Jurkat, Clone E6-1 (cell line): ENCODE measurements at places on chromosomes 7 and 10.

DNA sequence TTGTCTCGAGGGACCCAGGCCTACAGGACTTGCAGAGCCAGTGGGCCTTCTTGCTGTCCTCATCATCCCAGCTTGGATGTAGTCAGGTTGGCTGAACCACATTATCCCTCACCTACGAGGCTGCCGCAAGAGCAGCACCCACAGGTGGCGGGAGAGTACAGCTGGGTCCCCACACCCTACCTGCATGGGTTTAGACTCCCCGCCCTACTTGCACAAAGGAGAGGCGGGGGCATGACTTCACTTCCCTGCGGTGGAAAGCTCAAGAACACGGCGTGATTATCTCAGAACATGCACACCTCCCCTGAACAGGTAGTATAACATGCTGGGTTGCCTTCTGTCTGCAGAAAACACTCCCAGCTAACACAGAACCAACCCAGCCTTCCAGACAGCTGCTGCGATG, 57.5 kb downstream of the CTBP2 start:
- no peak for DNase-seq

DNA sequence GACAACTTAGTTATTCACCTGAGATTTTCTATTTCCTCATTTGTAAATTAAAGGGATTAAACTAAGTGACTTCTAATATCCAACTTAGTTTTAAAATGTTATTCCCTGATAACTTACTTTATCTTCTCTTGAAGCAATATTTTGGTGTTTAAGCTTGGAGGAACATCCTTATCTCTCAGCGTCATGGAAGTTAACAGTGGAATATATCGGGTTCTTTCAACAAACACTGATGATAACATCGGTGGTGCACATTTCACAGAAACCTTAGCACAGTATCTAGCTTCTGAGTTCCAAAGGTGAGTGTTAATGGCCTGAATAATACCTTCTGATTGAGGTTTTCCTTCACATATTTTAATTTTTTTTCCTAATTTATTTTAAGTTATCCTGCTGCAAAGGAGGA, 14.1 kb downstream of the HSPA14 start:
- no peak for DNase-seq

- DNase-seq: no peak
Measured at GRCh38 chr7:92415225-92415624, 32.1 kb upstream of the GATAD1 start.

- DNase-seq: no peak
Measured at GRCh38 chr7:1446620-1447032, 12.6 kb downstream of the MICALL2 start.

- DNase-seq: no peak
Measured at GRCh38 chr7:94701555-94701973, 45.6 kb upstream of the SGCE start.

GRCh38 chr10:30662814-30663213, 33.3 kb upstream of the LYZL2 start:
- no peak for DNase-seq

DNA sequence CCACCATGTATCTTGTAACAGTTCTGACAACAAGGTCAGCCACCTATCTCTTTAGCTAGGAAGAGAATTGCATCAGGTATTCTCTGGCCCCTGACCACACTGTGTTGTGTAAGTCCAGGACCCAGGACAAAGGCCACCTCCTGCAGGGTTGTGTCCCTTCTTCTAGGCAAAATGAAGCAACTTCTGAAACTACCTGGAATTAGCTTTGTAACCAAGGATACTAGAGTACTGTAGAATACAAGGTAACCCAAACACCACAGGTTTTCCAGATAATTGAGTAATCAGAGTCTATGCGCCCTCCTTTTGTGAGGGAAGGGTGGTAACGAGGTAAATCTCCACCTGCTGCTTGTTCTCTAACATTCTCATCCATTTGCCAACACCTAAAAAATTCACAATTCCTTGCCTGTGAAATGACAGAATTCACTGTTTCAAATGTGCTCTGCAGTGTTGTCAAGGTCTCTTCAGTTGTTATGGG, 51.7 kb downstream of the SGMS1 start:
- DNase-seq: no peak

DNA sequence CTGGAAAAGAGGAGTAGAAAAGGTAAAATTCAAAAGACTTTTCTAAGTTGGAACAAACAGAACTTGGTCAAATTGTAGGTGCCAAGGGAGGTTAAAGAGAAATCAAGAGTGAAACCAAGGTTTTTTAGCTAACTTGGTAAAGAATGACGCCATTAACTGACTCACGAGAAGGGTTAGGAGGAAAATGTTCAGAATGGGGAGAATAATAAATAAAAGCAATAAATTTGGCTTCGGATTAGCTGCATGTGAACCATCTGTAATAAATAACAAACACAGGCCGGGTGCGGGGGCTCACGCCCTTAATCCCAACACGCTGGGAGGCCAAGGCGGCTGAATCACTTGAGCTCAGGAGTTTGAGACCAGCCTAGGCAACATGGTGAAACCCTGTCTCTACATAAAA, 71.9 kb upstream of the SRRM3 start:
- no peak for DNase-seq

DNA sequence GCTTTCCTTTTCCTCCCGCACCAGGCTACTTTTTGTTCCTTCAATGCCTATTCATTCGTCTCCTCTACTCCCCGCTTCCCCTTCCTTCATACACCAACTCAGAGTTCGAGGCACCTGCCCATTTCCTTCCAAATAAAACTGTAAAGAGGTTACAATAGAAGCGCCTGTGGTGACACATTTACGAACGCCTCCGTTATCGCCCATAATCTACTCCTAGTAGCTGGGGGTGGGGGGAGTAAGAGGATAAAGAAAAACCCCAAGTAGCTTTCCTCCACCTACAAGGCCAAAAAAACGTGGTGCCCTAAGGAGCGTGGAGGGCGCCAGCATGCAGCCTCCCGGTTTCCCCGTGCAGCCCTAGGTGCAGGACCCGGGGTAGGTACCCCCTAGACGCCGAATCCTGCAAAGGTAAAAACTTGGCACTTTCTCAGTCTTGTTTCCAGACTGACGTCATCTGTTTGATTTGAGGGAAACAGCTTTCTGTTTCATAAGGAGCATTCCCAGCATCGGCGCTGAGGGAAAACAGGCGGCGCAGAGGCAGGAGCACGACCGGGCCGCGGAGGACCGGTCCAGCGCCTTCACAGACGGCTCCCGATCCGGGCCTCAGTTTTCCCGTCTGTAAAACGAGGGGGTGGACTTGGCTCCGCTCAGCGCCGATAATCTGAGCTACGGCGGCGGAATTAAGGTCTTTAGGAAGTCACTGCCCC, 922 bp downstream of the PPA1 start:
- DNase-seq: peak; percentile 57

- no peak for DNase-seq
Measured at GRCh38 chr7:158313931-158314330, 273.7 kb downstream of the PTPRN2 start.

- DNase-seq: no peak
Measured at GRCh38 chr10:16941870-16942269, 124.6 kb upstream of the RSU1 start.

GRCh38 chr7:117780832-117781231, 92.4 kb downstream of the CTTNBP2 start:
- no peak for DNase-seq

DNA sequence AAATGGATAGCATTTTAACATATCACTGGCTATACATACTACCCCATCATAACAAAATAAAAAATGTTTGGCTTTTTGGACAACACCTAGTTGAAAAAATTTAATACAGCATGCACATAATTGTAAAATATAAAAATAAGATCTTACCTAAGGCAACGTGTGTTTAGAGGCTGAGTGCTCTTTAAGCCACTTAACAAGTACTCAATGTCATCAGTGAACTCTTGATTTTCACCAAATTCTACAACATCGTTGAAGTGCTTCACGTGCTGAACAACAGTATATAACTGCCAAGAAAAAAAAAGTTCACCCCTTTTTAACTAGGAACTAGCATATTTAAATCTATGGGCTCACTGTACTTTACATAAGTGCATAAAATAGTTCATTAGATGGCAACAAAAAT, 49.5 kb downstream of the WAPL start:
- DNase-seq: no peak

- DNase-seq: no peak
Measured at GRCh38 chr7:103936558-103936957, 52.9 kb downstream of the RELN start.

DNA sequence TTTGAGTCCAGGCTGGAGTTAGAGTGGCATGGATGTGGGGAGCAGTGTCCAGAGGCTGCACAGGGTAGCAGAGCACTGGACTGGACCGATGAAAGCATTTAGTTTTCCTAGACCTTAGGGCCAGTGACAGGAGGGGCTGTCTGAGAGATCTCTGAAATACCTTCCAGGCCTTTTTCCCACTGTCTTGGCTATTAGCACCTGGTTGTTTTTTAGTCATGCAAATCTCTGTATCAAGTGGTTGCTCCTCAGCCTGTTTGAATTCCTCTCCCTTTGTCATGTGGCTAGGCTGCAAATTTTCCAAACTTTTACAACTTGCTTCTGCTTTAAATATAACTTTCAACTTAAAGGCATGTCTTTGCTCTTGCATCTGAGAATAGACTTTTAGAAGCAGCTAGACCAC, 504.3 kb upstream of the VSTM2A start:
- DNase-seq: no peak

DNA sequence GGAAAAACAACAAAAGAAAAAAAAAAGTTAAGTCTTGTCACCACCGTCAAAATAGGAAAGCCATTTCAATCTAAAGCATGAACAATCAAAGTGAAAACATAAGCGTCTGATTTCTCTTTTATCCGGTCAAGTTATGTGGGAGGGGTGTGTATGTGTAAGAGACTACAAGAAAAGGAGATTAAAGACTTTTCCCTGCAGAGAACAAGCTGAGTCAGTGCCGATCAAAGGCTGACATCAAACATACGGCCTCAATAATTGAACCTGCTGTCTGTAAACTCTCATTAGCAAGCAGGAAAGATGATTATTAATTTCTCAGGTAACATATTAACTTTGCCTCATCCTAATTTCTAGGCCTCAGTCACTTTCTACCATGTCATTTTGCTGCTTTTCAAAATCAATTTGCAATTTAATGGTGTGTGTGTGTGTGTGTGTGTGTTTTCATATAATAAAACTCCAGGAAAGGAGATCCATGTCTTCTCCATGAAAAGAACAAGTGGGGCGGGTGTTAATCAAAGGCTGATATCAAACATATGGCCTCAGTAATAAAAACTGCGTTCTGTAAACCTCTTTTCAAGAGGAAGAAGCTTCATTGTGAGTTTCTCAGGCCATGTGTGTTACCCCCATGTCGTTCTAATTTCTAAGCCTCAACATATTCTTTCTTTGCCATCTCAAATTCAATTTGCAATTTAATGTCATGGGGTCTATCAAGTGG, 649.1 kb upstream of the SORCS1 start:
- no peak for DNase-seq

DNA sequence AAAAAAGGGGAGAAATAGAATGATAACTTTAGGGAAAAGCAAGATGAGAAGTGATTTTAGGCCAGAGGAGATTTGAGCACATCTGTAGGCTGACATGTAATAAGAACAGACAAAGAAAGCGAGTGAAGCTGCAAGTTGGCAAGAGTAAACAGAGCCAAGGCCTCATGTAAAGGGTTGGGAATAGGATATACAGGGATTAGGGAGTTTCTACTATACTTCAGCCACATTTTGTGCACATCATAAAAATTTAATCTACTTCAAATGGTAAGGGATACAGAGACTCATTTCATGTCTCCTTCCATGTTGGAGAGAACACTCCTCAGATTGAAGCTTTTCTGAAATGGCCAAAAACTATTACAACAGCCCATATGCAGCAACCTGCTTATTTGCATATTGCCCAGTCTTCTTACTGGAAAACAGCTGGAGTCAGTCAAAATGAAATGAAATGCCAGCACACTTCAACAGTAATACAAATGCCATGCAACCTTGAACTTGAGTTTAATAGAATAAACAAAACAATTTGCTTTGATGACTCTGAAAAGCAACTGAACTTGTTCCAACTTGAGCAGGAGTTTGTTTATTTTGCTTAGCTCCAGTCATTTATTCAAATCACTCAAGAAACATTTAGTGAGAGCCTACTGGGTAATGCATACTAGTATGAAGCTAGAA, 49.9 kb downstream of the NRCAM start:
- no peak for DNase-seq

GRCh38 chr7:34190299-34190698, 285.0 kb downstream of the BMPER start:
- no peak for DNase-seq

DNA sequence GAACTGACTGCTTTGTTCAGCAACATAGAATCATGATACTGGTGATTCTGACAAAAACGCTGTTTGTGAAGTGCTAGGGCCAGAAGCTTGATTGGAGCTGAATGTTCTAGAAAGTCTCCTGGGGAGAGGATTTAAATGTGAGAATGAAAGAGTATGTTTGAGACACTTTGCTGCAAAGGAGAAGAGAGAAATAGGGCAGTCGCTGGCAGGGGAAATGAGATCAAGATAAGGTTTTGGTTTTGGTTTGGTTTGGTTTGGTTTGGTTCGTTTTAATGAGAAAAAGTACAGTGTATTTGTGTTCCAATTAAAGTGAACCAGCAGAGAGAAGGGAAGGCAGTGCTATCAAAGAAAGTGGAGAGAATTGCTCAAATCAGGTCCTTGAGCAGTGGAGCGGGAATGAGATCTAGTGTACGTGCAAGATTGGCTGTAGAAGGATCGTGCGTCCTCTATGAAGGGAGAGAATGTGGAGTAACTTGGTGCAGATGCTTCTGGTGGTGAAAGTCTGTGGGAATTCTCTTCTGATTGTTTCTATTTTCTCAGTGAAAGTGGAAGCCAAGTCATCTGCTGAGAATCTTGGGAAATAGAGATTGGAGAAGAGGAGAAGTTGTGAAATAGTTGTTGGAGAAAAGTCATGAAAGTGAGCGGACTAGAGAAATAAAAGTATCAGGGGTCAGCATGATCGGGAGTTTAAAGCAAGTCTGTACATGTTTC, 270.5 kb downstream of the CCDC3 start:
- DNase-seq: no peak

GRCh38 chr7:91620827-91621226, 259.7 kb downstream of the MTERF1 start:
- no peak for DNase-seq

DNA sequence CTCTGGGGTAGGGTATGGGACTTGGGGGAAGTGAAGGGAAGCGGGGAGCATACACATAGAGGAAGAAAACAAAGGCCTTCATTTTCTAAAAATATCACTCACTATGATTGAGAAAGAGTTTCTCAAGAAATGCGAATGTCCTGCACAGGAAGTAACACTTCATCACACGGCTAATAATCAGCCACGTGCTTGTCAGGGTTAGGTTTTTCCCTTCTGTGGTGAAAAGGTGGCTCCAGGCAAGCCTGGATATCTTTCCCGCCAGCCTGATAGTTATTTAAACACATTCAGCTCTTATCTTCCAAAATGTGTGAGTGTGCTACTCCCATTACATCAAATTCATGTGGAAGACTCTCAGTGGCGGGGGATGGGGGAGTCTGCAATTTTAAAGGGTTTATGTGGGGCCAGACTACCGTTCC, 166.4 kb upstream of the ADO start:
- DNase-seq: no peak
